Activated CD4-positive, alpha-beta T cell treated with anti-CD3 and anti-CD28 coated beads for 24 hours (primary cell): ENCODE measurements at places on chromosomes 5 and 9.

GRCh38 chr9:134396258-134396742, 70.0 kb downstream of the RXRA start:
- DNase-seq = peak; percentile 46

GRCh38 chr5:154284433-154284832, 93.9 kb downstream of the GALNT10 start:
- DNase-seq = no peak

GRCh38 chr5:179227580-179228311, 117.5 kb downstream of the ADAMTS2 start:
- no peak for DNase-seq

GRCh38 chr9:16642421-16643109, 227.9 kb downstream of the BNC2 start:
- no peak for DNase-seq

GRCh38 chr9:6911901-6912638, 154.3 kb downstream of the KDM4C start:
- DNase-seq = no peak

DNA sequence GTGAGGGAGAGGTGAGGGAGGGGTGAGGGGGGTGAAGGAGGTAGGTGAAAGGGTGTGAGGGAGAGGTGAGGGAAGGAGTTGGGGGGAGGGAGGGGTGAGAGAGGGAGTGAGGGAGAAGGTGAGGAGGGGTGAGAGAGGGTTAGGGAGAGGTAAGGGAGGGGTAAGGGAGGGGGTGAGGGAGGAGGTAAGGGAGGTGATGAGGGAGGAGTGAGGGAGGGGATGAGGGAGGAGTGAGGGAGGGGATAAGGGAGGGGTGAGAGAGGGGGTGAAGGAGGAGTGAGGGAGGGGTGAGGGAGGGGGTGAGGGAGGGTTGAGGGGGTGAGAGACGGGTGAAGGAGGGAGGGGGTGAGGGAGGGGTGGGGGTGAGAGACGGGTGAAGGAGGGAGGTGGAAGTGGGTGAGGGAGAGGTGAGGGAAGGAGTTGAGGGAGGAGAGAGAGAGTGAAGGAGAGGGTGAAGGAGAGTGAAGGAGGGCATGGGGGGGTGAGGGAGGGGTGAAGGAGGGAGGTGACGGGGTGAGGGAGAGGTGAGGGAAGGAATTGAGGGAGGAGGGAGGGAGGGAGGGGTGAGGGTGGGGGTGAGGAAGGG, 18.5 kb downstream of the NINJ1 start:
- no peak for DNase-seq

DNA sequence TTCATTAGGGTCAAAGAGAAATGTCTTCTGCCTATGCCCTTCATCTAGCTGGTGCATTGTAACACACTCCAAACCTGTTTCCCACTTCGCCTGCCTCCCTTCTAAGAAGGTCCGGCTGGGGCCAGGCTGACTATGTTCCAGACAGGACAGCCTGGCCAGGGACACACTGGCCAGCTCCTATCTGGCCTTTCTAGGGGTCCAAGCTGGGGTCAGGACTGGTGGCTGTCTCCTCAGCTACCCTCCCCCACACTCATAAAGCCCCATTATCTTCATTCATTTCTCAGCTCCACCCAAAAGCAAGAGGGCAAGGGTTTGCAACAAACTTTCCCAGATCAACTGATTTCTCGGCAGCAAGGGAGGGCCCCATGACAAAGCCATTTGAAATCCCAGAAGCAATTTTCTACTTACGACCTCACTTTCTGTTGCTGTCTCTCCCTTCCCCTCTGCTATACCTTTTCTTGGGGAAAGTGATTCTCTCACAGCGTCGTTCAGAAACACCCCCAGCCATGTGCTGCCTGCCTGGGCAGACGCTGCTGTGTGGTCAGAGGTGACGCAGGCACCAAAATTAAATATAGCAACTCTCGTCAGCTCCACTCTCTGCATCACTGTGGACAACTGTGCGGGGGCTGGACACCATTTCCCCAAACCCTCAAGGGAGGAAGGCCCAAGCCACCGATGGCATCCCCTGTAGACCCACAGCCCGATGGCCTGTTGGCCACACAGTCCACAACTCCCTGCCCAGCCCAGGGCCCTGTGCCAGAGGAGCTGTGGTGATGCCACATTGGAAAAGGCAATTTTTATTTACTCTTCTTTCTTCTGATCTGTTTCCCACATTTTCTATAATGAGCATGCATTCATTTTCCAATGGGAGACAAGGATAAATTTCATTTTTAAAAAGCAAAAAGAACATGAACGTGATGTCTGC, 6.1 kb downstream of the IL13 start:
- DNase-seq = no peak

GRCh38 chr9:9565700-9566099, 1047.1 kb downstream of the PTPRD start:
- DNase-seq = no peak

DNA sequence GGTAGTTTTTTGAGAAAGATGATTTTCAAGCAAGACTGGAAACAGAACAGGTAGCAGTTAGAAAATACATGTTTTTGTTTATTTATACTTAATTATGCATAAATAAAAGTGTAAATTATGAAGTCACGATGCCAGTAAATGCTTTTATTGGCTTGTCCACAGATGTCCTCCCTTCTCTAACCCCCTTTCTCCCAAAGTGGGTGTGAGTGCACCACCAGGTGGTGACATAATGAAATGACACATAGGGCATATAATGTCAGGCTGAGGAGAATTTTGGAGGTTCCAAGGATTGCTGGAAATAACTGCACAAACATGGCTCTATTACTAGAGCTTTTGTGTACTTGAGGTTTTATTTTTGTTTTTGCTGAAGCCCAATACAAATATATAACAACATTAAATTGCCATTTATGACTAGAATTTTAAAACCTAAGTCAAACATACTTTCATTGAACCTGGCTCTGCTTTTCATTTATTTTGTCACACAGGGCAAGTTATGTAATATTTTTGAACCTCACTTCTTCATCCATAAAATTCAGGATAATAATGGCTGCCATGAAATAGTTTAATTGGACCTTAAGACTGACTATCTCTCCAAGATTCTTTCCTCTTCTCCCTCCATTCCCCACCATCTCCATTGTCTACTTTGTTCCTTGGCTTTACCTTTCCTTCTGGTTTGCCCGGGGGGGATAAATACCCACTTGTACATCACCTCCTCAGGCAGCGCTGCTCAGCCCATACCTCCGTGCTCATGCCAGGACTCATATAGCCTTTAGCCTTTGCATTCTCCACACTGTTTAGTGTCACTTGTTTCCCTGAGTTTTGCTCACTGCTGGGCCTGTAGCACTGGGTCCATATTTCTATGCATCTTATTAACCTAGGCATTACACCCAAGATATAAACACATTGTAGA, 168.8 kb downstream of the PDE4D start:
- no peak for DNase-seq

- no peak for DNase-seq
Measured at GRCh38 chr5:143235423-143235822, 168.1 kb downstream of the NR3C1 start.
